ENCODE measurements at places on chromosomes 3 and 15. TPM values are rescaled to one million over a fixed set of nuclear protein-coding genes. Genes with fewer than 3 reads are reported as not detected.

DNA sequence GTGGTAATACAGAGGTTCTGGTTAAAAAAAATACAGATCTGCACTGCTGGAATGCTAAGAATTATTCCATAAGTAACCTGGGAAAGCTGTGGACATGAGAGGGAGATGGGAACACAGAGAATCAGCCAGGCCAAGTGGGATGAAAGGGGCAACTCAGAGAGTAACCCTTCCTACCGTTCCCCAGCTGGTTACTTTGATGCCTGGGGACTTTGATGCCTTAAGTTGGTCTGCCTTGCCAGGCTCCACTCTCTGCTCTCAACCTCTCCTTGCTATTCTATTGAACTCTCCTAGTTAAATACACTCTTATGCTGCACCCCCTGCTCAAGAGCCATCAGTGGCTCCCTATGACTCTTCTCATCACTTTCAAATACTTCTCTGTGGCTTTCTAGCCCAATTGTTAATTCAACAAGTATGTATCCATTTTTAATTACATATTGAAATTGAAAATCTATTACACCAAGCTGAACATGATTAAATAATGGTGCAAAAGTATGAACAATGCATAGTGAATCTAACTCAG, 315.5 kb downstream of the TLE3 start:
- DNase-seq, result no peak

DNA sequence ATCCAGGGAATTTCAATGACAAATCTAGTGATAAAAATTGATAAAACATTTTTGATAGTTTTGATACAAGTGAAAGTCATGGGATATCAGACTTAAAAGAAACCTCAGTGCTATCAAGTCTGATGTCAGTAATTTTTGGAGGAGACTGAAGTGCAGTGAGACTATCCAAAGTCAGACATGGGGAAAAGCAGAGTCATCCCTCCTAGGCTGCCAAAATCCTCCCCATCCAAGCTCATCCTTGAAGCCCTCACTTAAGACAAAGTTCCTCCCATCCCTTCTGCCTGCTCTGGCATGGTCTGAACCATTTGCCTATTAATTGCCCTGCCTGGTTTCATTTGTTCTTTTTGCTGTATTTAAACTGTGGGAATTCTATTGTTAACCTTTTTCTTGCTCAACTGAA, 456.9 kb upstream of the UBE2E2 start:
- DNase-seq, result no peak

Gene C3orf49
- total RNA-seq, result not detected

DNA sequence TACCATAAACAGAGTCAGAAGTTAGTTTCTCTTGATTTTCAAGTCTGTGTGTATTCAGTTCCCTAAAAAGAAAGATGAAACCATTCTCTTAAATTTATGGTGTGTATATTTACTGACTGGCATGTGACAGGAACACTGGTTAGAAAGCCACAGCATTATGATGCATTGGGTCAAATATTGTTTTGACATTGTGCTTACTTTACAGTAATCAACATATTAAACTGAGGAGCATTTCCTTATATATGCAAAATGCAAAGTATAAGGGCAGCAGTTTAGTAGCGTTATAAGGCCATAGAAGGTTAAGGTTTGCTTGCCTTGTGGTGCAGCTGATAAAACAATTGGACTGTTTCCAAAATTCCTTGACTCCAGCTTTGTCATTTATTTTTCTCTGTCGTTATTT, 72.9 kb downstream of the EPHA3 start:
- peak; percentile 22 for DNase-seq

DNA sequence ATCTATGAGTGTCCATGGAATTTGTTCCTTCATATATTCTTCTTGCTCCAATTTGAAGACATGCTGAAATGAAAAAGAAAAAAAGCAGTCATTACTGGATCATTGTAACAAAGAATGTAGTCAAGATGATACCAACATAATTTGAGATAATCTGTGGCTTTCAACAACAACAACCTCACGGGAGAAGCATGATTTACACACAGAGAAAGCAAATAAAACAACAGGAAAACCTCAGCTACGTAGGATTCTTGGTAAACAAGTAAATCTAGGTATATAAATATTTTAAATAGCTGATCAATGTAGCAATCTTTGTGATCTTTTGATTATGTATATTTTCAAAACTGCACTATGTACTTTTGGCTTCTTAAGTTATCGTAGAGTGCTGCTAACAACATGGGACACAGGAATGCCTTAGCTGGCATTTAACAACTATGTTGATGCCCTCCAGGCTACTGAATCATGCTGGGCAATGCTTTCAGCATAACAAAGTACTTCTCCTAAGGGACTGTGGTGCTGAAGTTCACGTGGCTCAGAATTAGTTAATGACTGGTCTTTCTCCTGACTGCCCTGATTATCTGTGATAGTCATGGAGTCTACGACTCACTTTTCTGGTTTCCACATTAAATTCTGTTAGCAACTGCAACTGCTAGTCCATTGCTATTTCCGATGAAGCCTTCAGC, 96.5 kb upstream of the MYO5C start:
- DNase-seq, result no peak

- no peak for DNase-seq
Measured at GRCh38 chr3:18436213-18436612, 11.1 kb upstream of the SATB1 start.

- DNase-seq, result no peak
Measured at GRCh38 chr3:61957259-61957658, 395.9 kb downstream of the PTPRG start.

Gene CAND2
- 50.6 TPM for total RNA-seq

- no peak for DNase-seq
Measured at GRCh38 chr15:60557191-60557618, 78.3 kb upstream of the ICE2 start.

Gene TERC
- total RNA-seq, result 7.1 TPM

GRCh38 chr3:138389841-138390581, 41.6 kb downstream of the MRAS start:
- DNase-seq, result no peak

- DNase-seq, result peak; percentile 42
Measured at GRCh38 chr15:71411538-71412482, 296.5 kb downstream of the THSD4 start.

DNA sequence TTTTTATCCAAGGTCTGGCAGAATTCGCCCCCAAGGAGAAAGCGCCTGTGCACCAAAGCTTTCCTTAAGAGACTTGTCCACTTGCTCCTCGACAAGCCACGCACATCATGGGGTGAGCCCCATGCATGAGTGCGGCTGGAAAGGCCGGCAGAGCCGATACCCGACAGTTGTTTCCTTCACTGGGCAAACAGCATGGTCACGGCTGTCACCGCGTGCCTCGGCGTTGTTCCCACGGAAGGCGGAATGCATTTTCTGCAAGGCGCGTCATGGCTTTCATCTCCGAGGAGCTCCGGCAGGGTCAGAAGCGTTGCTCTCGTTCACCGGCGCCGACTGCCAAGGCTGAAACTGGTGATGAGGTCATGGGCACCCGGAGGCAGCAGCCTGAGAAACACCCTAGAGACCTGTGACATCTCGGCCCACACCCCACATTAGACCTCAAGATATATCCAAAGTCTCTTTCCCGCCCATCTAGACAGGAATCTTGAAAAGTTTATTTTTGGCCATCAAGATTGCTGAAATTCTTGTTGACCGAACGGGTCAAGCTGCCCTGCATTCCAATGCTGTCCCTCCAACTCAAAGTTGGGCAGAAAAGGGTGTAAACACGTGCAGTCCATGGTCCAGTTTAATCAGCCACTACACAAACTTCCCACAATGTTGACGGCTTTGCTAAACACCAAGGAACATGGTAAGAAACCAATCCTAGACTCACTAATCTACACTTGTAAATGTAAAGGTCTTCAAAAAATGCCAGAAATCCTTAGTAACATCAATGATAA, 604 bp upstream of the TJP1 start:
- peak; percentile 74 for DNase-seq

DNA sequence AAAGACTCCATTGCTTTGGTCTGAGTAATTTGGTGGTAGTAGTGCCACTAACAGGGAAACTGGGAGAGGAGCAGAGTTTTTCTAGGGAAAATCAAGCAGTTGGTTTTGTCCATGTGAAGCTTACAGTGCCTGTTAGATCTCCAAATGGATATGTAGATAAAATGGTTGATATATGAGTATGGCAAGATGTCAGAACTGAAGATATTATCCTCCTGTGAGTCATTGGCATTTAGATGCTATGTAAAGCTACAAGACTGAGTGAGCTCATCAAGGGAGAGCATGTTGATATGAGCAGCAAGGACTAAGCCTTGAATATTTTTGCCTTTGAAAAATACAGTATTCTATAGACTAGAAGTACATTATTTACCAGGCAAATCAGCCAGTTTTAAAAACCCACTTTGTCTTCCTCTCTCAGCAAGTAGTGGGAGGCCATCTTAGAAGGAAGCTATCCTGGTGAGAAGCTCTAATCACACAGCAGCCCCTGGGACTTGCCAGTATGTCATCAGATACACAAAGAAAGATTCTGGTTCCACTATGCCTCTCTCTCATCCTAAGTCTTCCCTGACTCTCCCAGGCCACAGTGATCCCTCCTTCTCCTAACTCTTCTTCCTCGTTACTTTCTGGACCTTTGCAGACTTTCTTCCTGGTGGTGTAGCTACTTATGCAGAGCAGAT, 77.4 kb upstream of the ANKRD28 start:
- DNase-seq, result no peak

DNA sequence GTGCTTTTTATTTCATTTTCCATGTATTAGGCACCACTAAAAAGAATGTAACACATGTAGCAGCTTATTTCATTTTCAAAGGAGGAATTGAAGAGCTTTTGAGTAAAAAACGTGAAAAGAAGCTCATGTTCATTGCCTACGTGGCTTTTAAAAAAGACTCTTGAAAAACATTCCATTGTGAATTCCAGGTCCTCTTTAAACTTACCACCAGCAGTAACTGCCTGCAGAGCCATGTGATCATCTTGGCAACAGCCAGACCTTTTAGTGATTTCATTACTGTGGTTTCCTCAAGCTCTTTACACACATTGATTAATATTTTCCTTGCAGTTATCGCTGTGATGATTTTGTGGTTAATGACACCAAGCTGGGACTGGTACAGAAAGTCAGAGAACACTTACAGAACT, 43.8 kb upstream of the FBXL22 start:
- peak; percentile 63 for DNase-seq

Gene STAC
- 16.6 TPM for total RNA-seq

Gene PLXNA1
- total RNA-seq, result 55.6 TPM

GRCh38 chr3:177431525-177432176, 234.4 kb upstream of the TBL1XR1 start:
- DNase-seq, result peak; percentile 42

DNA sequence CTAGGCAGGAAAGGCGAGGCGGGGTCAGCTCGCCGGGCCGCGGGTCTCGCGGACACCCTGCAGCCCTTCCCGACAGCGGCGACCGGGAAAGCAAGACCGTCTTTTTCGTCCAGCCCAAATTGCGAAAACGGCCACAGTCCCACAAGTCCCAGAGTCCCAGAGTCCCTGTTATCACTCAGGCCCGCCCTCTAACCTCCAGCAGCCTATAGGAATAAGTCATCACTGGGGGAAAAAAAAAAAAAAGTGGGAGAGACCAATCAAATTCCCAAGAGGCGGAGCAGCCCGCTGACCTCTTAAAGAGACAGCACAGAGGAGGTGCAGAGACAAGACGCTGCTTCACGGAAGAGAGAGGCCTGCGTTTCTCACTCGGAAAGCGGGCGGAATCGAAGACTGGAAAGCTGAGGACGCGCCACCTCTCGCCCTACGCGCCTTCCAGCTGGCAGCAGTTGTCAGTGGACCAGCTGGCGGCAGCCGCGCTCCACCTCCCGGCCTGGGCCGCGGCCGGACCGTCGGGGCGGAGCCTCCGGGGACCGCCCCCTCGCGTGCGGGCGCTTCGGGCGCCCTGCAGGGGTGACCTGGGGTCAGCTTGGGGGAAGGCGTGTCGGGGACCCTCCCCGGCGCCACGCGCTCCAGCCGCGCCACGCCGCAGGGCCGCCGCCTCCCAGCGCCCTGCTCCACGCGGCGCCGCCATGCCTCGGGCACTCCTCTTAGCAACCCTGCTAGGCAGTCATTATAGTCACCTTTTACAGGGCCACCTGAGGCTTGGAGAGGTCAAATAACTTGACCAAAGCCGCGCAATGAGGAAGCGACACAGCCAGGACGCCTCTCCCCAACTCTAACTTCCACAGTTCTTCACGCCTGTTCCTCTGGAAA, at the start of gene TPRA1:
TPRA1 (minus strand) TSS at position 141 of the 873 bp plus-strand sequence. CDS start 10,587 bp downstream, outside the sequence.
- peak; percentile 98 for DNase-seq

- no peak for DNase-seq
Measured at GRCh38 chr3:72003936-72004335, 219.0 kb upstream of the PROK2 start.

Gene TMEM207
- total RNA-seq, result not detected

Gene PLOD2
- 84.5 TPM for total RNA-seq

Gene GOLGA6D
- total RNA-seq, result 0.06 TPM

Gene PARP15
- not detected for total RNA-seq

DNA sequence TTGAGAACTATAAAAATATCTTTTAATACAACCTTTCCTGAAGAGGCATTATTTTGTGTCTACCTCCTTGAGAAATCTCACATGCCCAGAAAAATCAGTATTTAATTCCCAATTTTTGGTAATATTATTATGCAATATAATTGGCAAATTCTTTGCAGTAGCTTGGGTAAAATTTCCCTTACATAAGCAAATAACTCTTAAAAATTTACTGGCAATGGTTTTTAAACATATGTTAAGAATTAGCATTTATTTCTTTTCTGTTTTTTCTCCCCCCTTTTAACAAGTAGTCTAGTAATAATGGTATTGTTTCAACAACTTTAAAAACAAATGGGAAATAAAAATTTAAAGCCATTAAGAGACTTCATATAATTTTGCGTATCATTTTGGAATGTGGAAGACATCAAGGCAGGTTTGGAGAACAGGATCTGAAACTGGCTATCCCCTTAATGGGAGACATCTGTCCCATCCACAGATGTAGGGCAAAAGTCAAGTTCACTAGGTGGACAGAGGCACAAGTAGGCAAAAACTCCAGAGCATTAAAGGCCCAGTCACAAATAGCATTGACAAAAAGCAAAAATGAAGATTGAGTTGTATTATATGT, 89.6 kb upstream of the AADACL2 start:
- no peak for DNase-seq

Gene PLSCR2
- total RNA-seq, result not detected

Gene GOLGA6L10
- 0.12 TPM for total RNA-seq

GRCh38 chr3:96813134-96813819, 1.1 kb upstream of the EPHA6 start:
- peak; percentile 87 for DNase-seq

Gene GATM
- 50.0 TPM for total RNA-seq

Data from cardiac muscle cell (in vitro differentiated cells and primary cell).